ENCODE measurements at places on chromosomes 4 and X. TPM values are rescaled to one million over a fixed set of nuclear protein-coding genes. Genes with fewer than 3 reads are reported as not detected.

GRCh38 chr4:145828802-145829485, 109.7 kb downstream of the ZNF827 start:
- DNase-seq: no peak

CRMP1 gene
- total RNA-seq: not detected

DNA sequence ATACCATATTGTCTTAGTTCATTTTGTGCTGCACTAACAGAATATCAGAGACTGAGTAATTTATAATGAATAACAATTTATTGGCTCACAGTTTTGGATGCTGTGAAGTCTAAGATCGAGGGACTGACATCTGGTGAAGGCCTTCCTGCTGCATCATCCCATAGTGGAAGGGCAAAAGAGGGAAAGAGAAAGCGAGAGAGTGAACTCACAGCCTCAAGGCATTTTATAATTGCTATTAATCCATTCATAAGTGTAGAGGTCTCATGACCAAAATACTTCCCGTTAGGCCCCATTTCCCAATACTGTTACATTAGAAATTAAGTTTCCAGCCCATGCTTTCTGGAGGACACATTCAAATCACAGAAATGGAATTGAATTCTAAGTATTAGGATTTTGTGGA, 554.4 kb downstream of the TRAM1L1 start:
- no peak for DNase-seq

DNA sequence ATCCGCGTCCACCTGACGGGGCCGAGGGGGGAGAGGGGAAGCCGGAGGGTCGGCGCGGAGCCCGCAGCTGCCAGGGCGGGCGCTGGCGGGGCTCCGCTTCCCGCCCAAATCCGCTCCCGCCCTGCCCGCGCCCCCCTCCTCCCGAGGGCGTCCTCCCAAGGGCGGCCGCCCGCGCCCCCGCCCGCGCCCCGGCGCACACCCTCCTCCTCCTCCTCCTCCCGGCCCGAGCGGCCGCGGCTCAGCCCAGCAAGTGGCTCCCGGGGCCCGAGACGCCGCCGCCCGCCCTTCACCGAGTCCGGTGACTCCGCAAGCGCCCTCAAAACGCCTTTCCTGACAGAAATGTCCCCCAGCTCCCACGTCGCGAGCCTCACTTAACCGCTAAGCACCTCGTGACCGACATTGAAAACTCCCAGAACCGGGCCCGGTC, 487 bp downstream of the HMGB2 start:
- peak; percentile 72 for DNase-seq

DNA sequence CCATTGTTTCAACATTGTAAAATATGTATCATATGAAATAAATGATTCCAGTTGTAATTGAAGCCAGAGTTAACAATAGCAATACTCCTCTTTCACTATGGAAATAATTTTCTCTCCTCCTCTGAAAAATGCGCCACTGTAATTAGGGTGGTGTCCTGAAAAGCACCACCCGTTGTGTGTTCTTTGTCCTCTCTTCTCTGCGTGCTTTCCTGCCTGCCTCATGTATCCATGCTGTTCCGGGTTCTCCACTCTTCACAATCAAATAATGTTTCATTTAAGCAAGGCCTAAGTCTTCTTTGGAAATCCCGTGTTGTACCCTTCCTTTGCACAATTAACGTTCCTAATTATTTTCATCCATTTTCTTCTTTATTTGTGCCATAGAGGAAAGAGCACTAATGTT, 293.3 kb downstream of the ADGRL3 start:
- DNase-seq: no peak

GPR50 gene
- total RNA-seq: not detected

DNA sequence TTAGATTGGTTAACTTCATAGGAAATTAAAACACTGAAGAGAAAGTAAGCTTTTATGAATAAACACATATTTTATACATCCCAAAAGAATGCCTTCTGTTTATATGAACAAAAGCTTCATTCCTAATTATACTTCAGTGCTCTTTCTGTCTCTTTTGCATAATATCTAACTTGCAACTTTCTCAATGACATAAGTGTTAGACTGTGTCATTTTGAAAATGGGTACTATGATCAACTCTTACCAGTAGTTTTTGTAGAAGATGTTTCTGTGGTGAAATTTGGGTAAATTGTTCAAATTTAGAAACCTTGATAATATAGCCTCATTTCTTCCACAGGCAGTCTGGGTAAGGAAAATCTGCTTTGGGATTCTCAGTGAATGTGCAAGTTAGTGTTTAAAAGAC, 991.4 kb downstream of the CCSER1 start:
- DNase-seq: no peak

GAGE13 gene
- not detected for total RNA-seq

DNA sequence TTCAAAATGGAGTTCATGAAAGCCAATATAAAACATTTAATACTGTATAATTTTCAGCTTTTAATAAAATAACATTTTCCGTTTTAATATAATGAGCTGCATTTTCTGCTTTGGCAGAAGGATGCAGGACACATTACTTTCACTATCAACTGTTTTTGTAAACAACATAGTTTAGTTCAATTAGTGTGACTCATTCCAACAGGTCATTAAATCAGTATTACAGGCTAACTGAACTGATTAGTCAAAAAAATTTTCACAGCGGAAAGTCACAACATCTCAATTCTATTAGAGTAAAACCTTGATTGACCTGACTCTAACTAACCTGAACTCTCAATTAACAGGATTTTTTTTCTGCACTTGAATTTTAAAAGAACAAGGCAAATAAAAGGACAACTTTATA, 151.2 kb upstream of the AMOT start:
- DNase-seq: no peak

DNA sequence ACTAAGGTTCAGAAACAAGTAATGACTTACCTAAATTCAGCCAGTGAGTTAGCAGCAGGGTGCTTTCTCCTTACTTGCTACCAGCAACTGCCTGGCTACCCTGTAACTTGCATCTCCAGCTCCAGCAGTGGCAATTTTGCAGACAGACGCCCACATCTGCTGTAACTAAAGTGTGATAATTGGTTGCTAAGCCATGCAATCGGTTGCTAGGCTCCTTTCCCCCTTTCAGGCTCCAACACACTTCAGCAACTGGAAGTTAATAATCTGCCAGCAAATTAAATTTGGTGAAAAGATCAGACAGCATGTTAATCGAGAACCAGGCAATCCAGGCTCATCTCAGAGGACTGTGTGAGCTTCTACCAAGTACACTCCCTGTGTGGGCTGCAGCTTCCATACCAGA, 24.2 kb upstream of the ARHGEF9 start:
- no peak for DNase-seq

DNA sequence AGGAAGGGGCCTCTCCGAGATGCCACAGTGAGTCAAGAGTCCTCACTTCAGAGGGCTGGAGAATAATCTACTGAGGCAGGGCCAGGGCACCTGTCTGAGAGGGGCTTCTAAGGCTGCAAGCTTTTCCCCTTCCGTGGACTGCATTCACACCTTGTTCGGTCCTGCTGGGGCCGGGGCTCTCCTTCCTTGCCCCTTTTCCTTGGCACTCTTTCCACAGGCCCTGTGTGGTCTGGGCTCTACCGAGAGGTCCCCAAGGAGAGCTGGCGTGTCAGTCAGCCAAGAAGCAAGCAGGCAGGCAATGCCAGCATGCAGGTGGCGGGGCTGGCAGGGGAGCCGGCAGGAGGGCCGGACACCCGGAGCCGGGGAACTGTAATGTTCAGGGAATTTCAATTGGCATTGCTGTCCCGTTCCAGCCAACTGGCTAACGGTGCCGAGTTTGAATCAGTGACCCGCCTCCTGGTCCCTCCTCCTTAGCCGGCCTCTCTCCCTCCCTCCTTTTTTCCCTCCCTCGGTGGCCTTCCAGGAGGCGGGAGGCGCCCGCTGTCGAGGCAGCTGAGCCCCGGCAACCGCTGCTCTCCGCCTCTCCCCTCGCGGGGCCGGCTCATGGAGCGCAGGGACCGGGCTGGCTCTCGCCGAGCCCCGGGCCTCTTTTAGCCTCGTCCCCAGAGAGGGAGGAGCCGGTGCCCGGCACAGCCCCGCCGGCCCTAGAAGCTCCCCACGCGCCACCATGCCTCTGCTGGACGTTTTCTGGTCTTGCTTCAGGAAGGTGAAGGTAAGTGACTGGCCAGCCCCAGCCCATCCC, at the start of gene STARD8:
STARD8 (plus strand) TSS at position 511 of the 802 bp plus-strand sequence; CDS start at position 728, 217 bp downstream.
- no peak for DNase-seq

Measured in OCI-LY7 (cell line).